Naive B cell (primary cell): ENCODE measurements at places on chromosomes 2 and 18. TPM values are rescaled to one million over a fixed set of nuclear protein-coding genes. Genes with fewer than 3 reads are reported as not detected.

Gene MBD2
- polyA plus RNA-seq, result 23.9 TPM

Gene PLA2R1
- not detected for polyA plus RNA-seq

- H3K4me3 ChIP-seq, result no peak overlapping the region
- H3K27me3 ChIP-seq, result peaks cover 20% of the 10 kb centered on the region
- H3K4me1 ChIP-seq, result peaks cover 4% of the 10 kb centered on the region
- H3K27ac ChIP-seq, result no peak overlapping the region
- no peak for DNase-seq
- H3K36me3 ChIP-seq, result no peaks in the 10 kb centered on the region
These were observed 31.6 kb upstream of the ID2 start for GRCh38 chr2:8650256-8650655.

DNA sequence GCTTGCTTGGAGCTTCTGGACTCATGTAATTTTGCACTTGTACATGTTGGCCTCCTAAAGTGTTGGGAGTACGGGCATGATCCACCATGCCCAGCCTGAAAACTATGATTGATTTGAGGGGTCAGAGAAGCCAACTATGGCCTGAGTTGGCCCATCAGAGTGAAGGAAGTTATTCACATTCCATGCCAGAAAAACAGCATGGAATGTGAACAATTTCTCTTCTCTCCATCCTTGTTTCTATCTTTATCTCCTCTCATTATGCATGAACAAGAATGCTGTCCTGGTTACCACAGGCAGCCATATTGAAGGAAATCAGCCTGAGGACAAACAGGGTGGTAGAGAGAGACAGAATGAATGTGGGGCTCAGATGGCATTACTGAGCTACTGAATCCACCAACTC lies 3.5 kb upstream of the CD226 start:
- H3K27ac ChIP-seq, result no peak overlapping the region
- H3K4me1 ChIP-seq, result no peaks in the 10 kb centered on the region
- H3K4me3 ChIP-seq, result no peak overlapping the region
- H3K36me3 ChIP-seq, result no peaks in the 10 kb centered on the region
- no peak for DNase-seq

GRCh38 chr2:233707940-233708644 lies 4.6 kb upstream of the UGT1A5 start:
- H3K27ac ChIP-seq, result no peak overlapping the region
- no peaks in the 10 kb centered on the region for H3K36me3 ChIP-seq
- H3K27me3 ChIP-seq, result peaks cover 8% of the 10 kb centered on the region
- H3K4me3 ChIP-seq, result no peak overlapping the region
